ENCODE measurements at places on chromosomes 16 and 17.
A peak's percentile ranks its signal among the peaks of the same experiment; 100 is the strongest.

- DNase-seq: peak; percentile 10
Observed at GRCh38 chr17:65359016-65359415, 202.4 kb downstream of the AXIN2 start.

DNA sequence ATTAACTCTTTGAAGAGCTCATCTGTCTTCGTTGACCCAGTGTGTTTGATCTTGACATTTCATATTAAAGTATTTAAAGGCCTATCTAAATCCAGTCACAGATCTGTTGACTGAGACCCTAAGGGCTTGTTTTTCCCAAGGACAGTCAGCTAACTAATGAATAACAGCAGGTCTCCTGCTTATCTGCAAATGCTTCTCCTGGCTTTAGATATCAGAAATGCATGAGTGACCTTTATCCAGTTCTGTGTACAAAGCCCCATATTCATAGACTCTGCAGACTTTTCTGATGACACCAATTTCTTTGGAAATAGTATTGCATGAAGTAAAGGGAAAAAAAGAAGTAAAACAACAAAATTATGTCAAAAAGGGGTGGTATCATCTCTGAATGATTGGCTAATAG is 70.3 kb downstream of the YPEL2 start:
- no peak for DNase-seq

- no peak for DNase-seq
Observed at GRCh38 chr17:21193031-21193430, 20.9 kb downstream of the TMEM11 start.

GRCh38 chr16:27387724-27388123 is 14.2 kb upstream of the IL21R start:
- no peak for DNase-seq

DNA sequence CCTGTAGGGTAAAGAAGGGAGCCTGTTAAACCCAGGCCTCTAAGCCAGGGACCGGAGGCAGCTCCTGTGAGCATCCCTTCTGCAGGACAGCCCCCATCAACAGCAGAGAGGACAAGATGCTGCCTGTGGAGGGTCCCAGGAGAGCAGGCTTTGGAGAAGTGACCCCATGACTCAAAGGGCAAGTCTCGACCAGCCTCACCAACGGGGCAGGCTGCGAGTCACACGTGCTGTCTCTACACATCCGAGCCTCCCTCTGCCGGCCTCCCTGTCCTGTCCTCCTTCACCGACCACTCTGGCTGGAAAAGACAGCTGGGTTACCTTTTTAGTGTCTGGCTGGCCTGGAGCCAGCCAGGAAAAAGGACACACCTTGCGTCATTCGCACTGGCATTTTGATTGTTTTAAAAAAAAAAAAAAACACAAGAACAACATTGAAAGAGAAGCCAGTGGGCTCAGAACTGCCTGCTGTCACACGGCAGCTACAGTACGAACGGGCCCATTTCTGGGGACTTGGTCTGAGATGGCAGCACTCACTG is 74.5 kb upstream of the RCVRN start:
- DNase-seq: no peak

DNA sequence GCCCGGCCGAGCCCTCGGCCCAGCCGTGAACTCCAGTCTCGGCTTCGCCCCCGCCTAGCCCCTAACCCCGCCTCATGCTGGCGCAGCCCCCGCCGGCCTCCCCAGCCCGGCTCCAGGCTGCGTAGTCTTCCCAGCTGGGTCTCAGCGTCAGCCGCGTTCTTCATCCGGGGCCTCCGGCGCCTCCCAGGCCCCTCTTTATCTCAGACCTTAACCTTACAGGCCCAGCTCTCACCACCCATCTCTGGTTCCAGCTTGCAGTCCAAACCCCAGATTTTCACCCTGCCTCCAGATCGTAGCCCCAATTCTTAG is at the start of gene PROCA1:
TSS of gene PROCA1 (minus strand) at position 166 of the 309 bp plus-strand sequence. CDS start 228 bp downstream, outside the sequence.
- DNase-seq: no peak

DNA sequence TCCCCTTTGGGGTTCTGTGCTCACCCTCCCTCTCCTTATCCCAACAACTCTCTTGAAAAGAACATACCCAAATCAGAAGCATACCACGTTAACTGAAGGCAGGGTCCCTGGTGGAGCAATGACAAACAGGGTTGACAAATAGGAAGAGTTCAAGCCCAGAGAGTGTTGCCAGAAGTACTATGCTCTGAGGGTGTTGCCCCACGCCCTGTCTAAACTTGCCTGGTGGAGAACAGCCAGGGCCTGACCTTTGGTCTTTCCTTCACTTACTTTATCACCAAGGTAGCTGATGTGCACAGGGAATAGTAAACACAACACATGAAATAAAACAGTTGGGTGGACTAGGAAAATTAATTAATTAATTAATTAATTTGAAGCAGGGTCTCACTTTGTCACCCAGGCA is 23.3 kb downstream of the ZNF75A start:
- no peak for DNase-seq

- no peak for DNase-seq
Observed at GRCh38 chr16:2761886-2762583, 9.6 kb downstream of the SRRM2 start.

- DNase-seq: no peak
Observed at GRCh38 chr17:67025216-67025792, 19.1 kb upstream of the CACNG1 start.

GRCh38 chr16:55144651-55145050 is 179.4 kb upstream of the IRX6 start:
- DNase-seq: no peak

GRCh38 chr16:78926723-78927210 is 673.8 kb downstream of the MAF start:
- DNase-seq: no peak

DNA sequence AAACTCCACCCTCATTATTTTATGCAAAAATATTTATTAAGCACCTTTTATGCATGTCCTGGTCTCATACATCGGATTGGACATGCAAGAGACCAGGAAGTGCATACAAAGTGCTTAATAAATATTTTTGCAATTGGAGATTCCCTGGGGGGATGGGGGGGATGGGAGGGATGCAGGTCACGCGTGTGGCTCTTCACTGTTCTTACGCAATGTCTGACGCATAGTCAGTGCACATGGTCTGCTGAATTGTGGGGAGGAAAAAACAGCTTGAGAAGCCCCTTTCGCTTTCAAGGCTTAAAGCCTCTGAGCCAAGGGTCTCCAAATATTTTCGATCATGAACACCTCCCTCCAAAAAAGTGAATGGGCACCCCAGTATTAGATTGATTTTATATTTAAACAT is 96.7 kb upstream of the XYLT1 start:
- DNase-seq: no peak

DNA sequence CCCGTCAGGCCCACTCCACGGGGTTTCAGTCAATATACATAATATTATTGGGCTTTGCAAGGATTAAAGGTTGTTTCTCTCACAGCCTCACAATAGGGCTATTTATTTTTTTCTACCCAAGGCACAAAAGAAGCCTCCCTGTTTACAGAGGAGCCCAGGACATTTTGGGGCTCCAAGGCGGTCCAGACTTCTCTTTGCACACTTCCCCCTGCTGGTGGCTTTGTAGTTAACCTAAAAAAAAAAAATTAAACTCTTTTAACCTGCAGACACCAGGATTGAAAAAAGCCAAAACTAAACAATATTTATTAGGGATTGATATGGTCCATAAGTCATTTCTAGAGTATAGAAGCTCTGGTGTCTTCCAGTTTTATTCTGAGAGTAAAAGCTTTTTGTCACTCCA is 169.7 kb upstream of the ZFHX3 start:
- DNase-seq: no peak

- DNase-seq: no peak
Observed at GRCh38 chr16:23061669-23062068, 87.6 kb downstream of the USP31 start.

DNA sequence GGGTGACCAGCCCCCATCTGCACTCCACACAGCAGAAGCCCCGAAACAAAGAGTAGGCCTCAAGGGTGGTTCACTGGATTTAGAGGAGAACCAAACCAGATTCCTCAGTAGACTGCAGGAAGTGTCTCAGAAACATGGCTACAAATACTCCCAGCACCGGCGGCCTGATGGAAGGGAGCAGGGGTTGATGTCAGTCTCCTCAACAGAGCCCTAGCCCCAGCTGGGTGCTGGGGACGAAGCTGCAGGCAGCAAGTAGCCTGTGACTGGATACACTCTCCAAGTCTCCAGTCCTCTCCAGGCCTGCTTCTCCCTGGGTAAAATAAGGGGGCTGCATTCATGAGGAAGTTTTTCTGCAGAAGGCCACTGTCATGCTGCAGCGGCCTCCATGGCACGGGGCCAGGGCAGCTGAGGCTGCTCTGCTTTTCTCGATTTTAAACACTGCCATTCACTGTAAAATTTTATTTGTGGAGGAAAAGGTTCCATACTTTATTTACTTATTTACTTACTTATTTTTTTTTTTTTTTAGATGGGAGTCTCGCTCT is 36.7 kb upstream of the SREBF1 start:
- DNase-seq: no peak

- no peak for DNase-seq
Observed at GRCh38 chr16:29148867-29149272, 164.0 kb downstream of the LAT start.

- no peak for DNase-seq
Observed at GRCh38 chr17:82278786-82279391, 5.4 kb upstream of the CSNK1D start.

DNA sequence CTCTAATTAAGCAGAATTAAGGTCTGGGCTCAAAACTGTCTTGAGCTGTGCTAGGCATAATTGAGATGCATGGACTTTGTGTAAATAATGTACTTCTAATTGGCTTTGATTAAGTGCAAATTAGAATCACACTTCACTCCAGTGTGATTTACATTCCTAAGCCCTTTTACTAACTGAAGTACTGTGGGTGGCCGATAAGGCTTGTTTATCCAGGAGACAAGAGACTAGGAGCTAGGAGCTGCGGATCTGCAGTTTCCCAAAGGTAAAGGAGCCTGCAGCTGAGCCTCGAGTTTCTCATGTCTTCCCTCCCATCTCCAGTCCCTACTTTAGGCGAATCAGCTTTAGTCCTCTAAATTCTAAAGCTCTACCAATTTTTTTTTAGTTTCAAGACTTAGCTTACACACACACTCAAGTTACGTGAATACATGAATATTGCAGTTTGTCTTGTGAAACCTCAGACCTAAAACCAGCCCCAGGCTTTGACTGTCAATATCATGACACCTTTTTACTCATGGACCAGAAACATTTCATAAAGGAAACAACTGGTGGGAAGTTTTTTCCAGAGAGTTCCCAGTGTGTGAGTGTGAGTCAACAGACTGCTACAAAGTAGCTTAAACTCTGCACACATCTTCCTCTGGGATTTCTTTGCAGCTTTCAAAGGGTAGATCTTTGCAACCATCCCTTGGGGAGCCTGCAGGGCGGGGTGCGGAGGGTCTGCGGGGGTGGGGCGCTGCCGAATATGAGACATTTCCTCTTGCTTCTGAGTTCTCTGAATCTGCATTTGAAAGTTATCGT is 113.9 kb upstream of the TBX2 start:
- DNase-seq: no peak

- DNase-seq: no peak
Observed at GRCh38 chr17:28744972-28745785, 1.4 kb downstream of the TRAF4 start.

- DNase-seq: no peak
Observed at GRCh38 chr17:39634384-39634871, 2.5 kb upstream of the STARD3 start.

DNA sequence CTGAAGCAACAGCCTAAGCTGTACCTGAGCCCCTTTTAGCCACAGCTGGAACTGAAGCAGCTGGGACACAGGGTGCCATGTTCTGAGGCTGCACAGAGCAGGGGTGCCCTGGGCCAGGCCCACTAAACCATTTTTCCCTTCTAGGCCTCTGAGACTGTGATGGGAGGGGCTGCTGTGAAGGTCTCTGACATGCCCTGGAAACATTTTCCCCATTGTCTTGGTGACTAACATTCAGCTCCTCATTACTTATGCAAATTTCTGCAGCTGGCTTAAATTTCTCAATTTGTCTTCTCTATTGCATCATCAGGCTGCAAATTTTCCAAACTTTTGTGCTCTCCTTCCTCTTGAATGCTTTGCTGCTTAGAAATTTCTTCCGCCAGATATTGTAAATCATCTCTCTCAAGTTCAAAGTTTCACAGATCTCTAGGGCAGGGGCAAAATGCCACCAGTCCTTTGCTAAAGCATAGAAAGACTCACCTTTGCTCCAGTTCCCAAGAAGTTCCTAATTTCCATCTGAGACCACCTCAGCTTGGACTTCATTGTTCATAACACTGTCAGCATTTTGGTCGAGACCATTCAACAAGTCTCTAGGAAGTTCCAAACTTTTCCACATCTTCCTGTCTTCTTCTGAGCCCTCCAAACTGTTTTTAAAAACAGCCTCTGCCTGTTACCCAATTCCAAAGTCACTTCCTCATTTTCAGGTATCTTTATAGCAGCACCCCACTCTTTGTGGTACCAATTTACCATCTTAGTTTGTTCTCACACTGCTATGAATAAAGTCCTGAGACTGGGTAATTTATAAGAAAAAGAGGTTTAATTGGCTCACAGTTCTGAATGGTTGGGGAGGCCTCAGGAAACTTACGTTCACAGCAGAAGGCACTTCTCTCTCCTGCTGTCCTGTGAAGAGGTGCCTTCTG is 49.8 kb downstream of the TMEM100 start:
- DNase-seq: no peak

DNA sequence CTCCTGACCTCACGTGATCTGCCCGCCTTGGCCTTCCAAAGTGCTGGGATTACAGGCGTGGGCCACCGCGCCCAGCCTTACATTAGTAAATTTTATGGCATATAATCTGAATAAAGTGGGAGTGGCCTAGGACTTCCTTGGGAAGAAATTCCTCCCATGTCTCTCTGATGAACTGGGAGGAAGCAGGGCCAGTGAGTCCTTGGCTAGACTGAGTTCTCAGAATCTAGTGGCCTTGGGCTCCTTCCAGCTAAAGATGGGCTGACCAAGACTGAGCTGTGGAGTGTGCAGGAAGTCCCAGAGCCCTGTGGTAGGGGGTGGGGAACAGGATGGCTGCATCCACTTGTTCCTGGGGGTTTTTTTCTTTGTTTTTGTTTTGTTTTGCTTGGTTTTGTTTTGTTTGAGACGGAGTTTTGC is 10.0 kb upstream of the NAGLU start:
- no peak for DNase-seq

DNA sequence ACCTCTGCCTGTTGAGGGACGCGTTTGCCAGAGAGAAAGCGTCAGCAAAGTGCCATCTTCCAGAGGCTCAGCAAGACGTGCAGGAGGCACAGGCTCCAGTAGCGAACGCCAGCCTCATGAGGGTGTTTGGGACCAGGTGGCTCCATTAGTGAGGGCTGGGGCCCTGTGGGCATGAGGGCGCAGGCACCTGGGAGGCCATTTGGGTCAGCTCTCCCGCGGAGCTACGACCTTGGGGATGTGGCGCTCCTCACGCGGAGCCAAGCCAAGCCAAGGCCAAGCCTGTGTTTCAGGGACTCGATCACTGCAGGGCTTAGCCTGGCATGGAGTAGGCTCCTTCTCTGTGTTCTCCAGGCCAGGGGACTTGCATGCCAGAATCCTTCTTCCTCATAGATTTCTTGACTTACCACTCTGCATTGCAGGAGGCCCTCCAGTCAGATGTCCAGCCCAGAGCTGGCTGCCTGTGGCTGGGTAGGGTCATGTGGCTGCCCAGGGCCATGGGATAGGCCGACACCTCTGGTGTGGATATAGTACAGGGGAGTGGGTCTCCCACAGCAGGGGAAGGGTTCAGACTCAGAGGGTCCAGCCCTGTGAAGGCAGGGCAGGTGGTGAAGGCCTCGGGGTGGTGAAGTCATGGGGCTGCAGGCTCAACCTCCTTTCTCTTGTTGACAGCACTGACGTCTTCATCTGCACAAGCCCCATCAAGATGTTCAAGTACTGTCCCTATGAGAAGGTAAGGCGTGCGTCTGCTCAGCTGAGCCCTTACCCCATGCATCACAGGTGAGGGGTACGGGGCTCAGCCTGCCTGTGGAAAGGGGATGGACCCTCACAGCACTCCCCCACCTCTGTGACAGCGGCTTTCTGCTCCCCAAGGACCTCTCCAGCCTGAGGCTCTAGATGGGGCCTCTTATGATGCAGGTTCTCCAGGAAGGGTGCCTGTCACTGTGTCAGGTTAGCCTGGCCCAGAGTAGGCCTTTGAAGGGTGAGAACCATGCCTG is 19.6 kb downstream of the NT5M start:
- no peak for DNase-seq

Measured in AG09319 (cell line).